ENCODE measurements at places on chromosomes 2 and 18.

DNA sequence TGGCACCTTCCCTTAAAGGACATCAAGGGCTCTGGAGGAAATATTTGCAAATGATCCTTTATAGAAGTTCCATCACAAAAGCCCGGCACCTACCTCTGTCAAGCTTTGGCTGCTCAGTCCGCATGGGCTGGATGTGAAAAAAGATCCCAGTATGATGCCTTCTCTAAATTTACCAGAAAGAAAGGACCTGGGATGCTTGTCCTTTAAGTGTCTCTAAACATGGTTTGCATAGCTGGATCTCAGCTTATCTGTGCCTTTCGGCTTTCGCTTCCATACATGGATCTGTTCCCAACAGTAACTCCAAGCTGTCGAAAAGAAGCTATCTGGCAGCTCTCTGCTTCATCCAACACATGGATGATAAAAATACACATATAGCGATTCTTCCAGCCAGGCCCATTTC, 60.4 kb upstream of the SLC8A1 start:
- no peak for DNase-seq

DNA sequence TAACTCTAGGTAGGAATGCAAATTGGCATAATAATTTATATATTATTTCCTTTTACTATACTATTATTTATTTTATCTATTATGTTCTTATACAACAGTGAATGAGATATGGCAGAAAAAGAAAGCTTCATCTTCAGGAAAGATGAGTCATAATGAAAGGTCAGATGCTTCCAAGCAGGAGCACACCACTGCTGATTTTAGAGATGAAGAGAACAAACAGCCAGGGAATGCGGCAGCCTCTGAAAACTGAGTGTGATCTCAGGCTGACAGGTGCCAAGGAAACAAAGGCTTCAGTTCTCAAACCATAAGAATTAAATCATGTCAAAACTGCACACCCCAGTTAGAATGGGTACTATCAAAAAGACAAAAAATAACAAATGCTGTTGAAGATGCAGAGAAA, 149.0 kb downstream of the CCDC178 start:
- DNase-seq, result no peak

DNA sequence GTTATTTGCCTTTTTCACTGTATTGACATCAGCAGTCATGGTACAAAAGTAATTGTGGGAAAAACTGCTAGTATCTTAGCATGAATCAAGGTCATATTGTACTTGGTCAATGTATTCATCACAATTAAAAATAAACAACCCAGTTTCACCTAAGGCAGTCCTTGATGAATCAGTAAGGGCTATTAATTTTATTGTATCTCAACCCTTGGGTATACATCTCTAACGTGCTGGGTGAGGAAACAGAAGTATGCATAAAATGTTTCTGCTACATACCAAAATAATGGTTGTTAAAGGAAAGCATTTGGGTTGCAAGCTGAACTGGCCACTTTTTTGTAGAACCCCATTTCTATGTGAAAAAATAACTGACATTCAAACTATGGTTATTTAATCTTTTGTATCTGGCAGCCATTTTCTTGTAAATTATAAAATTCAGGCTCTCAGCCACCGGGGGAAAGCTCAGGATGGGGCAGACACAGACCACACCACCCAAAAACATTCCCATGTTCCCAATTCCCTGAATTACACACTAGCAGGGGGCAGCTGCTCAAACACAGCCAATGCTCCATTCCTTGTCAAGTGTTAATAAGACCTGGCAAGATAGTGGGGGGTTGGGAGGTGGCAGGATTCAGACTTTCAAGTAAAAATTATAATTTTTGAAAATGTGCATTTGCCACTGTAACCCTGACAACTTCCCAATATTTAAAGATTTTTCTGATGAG, 49.3 kb downstream of the OLA1 start:
- no peak for DNase-seq

GRCh38 chr18:74286106-74286855, 5.5 kb downstream of the CYB5A start:
- DNase-seq, result no peak

- DNase-seq, result no peak
Measured at GRCh38 chr18:6561862-6562291, 147.2 kb upstream of the L3MBTL4 start.

- DNase-seq, result no peak
Measured at GRCh38 chr18:56739731-56740130, 88.6 kb downstream of the WDR7 start.

- no peak for DNase-seq
Measured at GRCh38 chr2:215557701-215558100, 121.8 kb upstream of the FN1 start.

DNA sequence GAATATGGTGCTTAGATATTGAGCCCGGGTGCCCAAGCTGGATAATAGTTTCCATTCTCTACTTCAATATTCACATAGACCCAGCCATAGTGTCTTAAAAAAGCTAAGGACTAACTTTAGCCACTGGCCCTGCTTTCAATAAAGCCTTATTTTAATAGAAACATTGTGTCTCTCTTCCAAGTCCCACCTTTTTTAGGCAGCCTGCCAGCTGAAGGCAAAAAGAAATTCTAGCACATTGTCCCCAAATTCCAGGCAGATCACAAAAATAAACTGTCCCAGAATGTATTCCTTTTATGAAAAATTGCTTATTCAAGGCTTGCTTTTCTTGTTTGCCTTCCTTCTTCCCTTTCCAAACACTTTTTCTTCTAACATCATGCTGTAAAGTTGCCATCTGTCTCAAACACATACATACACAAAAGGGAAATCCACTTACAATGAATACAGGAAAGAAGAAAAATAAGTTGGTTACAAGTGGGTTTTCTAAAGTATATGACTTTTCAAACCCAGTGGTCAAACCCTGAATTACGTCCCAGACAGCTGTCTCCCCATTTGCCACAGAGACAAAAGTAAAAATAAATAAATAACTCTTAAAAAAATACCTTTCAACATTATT, 778.5 kb downstream of the BCL11A start:
- no peak for DNase-seq

DNA sequence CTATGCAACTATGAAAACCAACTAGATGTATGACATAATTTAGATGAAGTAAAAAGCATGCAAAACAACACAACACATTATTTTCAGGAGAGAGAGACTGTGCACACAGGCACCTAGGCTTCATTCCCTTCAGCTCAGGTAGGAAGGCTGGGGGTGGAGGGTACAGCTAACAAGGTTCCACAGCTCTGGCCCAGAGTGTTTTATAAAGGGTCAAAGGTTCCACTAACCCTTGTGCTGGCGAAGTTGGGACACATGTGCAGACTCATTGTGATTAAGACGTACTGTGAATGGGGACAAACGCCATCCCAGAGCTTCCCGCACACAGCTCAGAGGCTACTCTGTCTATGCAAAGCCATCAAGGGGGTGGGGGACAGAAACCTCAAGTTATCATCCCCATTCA, 19.1 kb downstream of the CCDC93 start:
- DNase-seq, result no peak

DNA sequence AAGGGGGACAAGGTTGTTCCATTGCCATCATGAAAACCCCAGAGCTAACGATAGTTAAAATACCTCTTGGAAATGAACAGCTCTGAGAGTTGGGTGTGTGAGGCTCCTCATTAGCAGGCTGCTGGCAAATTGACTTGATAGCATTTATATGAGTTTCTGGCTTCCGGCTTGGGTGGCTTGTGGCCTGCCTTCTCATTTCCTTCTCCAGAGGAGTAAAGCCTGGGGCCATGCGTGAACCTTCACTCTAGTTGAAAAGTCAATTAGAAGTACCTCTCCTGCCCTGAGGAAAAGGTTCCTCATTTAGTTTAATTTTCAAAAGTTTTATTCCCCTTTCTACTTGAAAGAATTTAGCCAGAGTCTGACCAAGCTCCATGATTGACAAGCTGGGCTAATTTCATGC, 67.1 kb downstream of the MGAT5 start:
- DNase-seq, result peak; percentile 13

GRCh38 chr2:239625156-239625845, 224.5 kb upstream of the HDAC4 start:
- no peak for DNase-seq

DNA sequence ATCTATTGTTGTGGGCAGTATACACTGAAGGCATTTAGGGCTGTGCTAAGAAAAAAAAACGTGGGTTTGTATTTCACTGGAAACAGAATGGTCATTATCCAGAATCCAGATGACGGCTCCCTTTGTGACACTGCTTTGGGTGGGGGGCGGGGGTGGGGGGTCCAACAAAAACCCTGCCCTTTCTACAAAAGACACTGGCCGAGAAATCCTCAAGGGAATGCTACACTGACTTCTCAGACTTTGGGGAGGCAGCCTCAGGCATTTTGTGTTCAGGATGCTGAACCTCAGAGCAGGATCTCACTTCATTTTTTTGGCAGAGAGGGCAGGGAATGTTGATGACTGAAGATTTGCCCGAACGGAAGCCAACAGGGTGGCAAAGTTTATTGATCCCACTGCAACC, 417.1 kb downstream of the HRH4 start:
- DNase-seq, result no peak

GRCh38 chr2:198376677-198377076, 572.3 kb downstream of the PLCL1 start:
- no peak for DNase-seq

DNA sequence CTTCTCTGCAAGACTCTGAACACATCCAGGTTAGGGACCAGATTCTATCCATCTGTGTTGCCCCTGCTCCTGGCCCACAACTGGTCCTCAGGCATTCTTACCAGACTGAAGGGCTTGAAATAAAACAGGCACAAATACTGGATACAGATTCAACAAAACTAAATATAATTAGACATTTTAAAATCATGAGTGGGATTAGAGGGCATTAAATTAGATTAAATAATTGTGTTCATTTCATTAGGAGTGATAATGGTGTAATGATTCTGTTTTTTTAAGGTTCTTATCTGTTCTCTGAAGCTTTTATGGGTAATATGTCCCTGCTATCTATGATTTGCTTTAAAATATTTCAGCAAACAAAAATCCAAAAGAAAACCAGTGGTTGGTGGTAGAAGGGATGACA, 226.5 kb downstream of the IRS1 start:
- DNase-seq, result no peak

GRCh38 chr2:156673333-156673615, 237.1 kb downstream of the GPD2 start:
- no peak for DNase-seq

- no peak for DNase-seq
Measured at GRCh38 chr2:238814815-238815214, 33.1 kb upstream of the TWIST2 start.

GRCh38 chr18:3100498-3101132, 87.7 kb upstream of the LPIN2 start:
- DNase-seq, result no peak

GRCh38 chr2:232637866-232638583, 4.6 kb downstream of the EFHD1 start:
- no peak for DNase-seq

DNA sequence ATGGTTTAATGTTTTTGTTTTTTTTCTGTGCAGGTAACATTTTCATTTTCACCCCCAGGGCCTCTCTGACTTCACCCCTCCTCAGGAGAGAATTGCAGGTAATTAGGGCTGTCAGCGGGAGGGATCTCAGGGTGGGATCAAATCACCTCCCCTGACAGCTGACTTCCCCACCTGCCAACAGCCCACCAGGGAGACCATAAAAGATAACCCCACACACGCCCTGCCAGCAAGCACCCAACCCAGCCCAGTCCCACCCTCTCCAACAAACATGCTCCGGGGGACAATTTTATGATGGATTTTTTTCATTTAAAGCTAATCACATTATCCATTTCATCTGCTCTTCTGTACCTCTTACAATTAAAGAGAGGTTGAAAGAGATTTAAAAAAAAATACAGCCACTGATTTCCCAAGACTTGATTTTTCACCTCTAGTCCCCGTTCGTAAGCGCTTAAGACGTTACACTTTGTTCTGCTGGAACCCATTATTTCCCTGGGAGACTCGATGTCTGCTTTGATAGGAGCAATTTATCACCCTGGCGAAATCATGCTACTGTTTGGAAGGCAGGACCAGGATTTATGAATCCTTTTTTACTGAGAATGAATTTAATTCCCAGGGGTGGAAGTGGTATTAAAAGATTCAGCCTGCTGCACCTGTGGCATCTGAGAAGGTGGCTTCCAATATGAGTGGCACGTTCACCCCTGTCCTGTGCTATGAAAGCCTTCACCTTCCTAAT, 232.9 kb upstream of the ID2 start:
- DNase-seq, result no peak

DNA sequence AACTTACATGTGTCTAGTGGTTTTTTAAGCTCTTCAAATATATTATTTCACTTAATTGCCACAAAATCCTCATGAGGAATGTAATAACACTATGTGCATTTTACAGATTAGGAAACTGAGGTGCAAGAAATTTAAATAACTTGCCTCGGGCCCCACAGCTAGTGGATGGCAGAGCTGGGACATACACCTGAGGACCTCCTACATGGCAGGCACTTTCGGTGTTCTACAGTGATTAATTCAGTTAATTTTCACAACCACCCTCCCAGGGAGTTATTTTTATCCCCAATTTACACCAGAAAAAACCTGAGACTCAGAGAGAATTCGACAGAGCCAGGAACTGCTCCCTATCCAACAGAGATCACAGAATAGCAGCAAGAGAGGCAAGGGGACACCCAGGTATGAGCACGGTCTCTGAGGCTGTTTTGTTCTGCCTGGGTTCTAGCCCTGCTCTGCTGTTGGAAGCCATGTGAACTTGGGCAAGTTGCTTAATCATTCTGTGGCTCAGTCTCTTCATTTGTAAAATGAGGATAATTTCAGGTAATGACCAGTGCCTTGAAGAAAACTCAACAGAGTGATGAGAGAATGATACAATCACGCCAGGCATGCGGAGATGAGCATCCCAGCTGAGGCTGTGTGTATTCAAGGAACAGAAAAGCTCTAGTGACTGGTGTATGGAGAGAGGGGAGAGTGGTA, 82.3 kb downstream of the MYCN start:
- no peak for DNase-seq

DNA sequence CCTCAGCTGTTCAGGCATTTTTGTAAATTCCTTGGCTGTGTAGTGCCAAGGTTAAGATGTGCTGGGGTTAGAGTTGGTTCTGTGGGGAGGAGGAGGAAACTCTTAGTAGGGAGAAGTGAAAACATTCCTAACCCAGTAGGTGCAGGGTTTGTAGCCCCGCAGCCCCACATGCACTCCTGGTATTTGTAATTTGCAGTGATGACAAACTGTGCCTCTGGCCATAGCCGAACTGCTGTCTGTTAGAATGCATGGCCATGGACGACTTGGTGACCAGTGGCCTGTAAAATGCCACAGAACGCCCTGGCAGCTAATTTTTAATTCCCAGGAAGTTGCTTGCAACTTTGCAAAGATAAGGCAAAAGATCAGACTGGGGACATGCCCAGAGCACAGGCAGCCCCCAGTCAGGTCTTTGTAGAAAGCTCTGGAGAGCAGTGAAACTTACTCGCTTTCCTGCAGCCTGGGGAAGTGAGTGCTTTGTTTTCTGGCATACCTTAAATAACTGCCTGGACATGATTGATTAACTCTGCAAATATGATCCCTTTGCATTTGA, 38.4 kb downstream of the LYPD6B start:
- no peak for DNase-seq

GRCh38 chr18:66993492-66993891, 389.6 kb upstream of the CDH19 start:
- no peak for DNase-seq

DNA sequence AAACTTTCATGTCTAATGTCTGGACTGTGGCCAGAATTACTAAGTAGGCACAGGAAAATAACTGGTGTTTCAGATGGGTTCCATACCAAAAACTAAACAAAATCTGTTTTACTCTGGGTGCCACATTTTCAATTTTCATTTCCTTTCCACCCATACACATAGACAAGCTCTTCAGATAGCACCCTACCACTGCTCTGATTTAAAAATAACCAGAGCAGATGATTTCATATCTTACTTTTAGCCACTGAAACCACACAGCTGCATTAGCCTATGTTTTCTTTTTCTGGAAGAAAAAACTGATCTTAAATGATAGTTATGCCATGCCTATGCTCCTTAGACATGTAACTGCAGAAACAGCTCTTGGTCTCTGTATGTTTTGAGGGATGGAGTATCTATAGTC, 647.6 kb downstream of the CPS1 start:
- no peak for DNase-seq

Data from stimulated activated CD8-positive, alpha-beta memory T cell treated with anti-CD3 and anti-CD28 coated beads, Interleukin-7, amount 100 ng/mL, for 48 hours (primary cell).